ENCODE measurements at places on chromosomes 3 and 15. TPM values are rescaled to one million over a fixed set of nuclear protein-coding genes. Genes with fewer than 3 reads are reported as not detected.

SCAPER gene
- 1.1 TPM for polyA plus RNA-seq

GRCh38 chr3:142450189-142450588, 2.4 kb upstream of the XRN1 start:
- no peak for DNase-seq

LEO1 gene
- 7.3 TPM for polyA plus RNA-seq

- peak; percentile 96 for DNase-seq
Observed at GRCh38 chr3:36969540-36970432, 23.1 kb downstream of the EPM2AIP1 start.

GRCh38 chr3:8985876-8986275, 22.6 kb upstream of the RAD18 start:
- no peak for DNase-seq

DNA sequence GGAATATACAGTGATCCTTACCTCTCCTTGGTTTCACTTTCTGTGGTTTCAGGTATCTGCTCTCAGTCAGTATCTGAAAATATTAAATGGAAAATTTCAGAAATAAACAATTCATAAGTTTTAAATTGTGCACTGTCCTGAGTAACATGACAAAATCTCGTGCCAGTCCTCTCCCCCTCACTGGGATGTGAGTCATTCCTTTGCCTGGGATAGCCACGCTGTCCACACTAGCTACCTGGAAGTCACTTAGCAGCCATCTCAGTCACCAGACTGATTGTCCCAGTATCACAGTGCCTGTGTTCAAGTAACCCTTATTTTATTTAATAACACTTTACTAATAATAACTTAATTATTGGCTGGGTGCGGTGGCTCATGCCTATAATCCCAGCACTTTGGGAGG, 15.3 kb upstream of the KLHL25 start:
- peak; percentile 27 for DNase-seq

DNA sequence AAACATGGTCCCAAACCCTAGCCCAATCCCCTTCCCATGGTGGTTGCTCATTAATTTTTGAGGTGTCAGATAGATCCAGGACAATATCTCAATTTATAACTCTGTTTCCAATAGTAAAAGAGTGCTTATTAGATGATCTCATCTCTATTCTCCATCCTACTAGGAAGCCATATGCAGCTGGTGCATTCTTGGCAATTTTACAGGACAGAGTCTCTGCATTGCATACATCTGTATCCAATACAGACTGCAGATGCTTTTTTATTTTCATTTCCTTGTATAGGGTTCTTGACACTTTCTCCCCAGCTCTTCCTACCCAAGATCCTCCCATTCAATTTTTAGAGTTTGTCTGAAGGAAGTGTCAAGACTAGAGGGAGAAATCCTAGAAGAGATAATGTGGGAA, 194.8 kb upstream of the DPH6 start:
- no peak for DNase-seq

TMC3 gene
- not detected for polyA plus RNA-seq

FBXL22 gene
- polyA plus RNA-seq, result 0.20 TPM

ZNF639 gene
- 11.2 TPM for polyA plus RNA-seq

GRCh38 chr3:71345429-71346040, 238.0 kb downstream of the FOXP1 start:
- DNase-seq, result no peak

DNA sequence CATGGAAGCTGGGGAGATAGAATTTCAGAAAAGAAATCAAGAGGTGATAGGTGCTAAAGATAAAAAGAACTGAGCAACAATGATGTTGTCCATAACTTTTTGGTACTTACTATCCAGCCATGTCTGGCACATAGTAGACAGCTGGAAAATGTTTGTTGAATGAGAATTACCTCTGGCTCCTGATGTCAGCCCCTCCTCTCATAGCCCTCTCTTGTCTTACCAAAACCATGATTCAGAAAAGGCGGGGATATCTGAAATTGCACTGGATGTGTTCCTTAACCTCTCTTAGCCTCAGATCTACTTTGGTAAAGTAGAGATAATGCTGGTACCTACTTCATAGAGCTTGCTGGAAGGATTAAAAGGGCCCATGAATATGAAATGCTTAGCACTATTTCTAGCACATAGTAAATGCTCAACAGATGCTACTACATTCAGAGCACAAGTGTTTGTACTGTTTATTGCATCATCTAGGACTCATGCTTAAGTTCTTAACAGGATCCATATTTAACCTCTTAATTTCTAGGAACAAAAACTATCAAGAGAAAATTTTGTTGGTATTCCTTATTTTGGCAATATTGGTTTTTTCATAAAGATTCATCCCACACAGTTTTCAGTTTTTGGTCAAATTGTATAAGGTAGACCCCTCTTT, 780.9 kb upstream of the LMCD1 start:
- DNase-seq, result no peak

GRCh38 chr3:120449701-120450599, 842 bp downstream of the FSTL1 start:
- DNase-seq, result peak; percentile 33

DNA sequence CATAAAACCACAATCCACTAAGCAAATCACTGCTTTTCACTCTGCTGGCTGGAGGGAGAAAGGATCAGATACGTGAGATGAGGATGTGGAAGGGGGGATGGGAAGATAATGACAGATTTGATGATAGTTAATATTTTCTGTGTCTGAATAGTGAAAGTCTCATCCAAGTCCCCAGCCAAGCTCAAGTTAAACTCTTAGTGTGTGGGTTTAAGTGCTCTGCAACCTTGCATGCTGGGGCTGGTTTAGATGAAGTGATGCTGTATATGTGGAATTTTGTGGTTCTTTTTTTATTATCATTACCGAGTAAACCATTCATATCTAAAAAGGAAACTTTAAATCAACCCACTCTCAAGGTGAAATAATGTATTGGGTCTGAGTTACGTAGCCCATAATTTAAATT, 111.0 kb downstream of the TPRG1 start:
- peak; percentile 85 for DNase-seq

MUC4 gene
- polyA plus RNA-seq, result not detected

AGBL1 gene
- polyA plus RNA-seq, result not detected

GRCh38 chr15:29044503-29044901, 158.7 kb downstream of the APBA2 start:
- no peak for DNase-seq

GRCh38 chr3:197354568-197355001, 56.2 kb upstream of the DLG1 start:
- no peak for DNase-seq

PLA2G4E gene
- 0.07 TPM for polyA plus RNA-seq

DNA sequence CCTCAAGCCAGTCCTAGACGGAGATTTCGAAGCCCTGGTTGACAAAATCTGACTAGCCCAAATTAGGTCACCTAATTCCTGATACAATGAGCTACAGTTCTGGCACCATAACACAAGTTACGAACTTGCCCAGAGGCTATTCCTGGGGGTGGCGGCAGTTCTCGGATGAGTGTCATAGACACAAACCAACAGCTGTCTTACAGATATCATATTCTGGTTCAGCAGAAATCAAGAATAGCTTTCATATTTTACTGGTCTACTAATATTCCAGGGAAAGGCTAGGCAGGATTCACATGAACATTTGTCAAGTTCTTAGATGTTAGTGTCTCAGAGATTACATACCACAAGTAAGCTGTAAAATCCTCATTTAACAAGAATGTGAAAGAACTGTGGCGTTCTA, 8.8 kb downstream of the ANAPC13 start:
- peak; percentile 79 for DNase-seq

CHL1 gene
- polyA plus RNA-seq, result not detected

GRCh38 chr3:138774529-138775253, 60.0 kb downstream of the PIK3CB start:
- DNase-seq, result peak; percentile 98

PLIN1 gene
- polyA plus RNA-seq, result 0.08 TPM

DNA sequence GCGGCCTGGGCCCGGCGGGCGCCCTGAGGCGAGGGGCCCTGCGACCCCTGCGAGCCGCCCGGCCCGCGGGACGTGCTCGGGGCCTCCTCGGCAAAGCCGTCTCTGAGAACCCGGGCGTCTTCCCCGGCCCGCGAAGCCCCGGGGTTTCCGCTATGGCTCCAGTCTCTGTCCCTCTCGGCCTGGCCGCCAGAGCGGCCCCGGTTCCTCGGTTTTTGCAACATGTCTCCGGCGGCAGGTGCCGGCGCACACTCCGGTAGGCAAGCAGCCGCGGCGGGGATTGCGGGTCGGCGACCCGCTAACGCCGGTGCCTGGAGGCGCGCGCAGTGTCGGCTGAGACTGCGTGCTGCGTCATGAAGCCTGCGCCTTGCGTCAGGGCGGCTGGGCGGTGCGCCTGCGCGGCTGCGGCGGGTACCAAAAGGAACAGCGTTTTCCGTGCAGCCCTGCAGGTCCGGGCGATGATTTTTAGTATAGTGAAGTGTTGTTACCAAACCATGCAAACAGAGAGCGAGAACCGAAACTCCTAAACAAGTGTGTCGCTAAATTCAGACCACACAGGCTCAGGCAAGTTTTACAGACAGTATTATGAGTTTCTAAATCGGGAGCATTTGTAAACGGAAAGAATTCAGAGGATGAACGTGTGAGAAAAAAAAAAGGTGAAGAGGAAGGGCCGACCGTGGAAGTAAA, at the start of gene NSMCE3:
Gene NSMCE3 (minus strand): TSS at position 338 of the 684 bp plus-strand sequence. CDS start 117 bp downstream, at position 221.
- peak; percentile 83 for DNase-seq

- no peak for DNase-seq
Observed at GRCh38 chr15:56468401-56468800, 3.5 kb upstream of the MNS1 start.

GRCh38 chr3:65676580-65676979, 362.1 kb downstream of the MAGI1 start:
- no peak for DNase-seq

DNA sequence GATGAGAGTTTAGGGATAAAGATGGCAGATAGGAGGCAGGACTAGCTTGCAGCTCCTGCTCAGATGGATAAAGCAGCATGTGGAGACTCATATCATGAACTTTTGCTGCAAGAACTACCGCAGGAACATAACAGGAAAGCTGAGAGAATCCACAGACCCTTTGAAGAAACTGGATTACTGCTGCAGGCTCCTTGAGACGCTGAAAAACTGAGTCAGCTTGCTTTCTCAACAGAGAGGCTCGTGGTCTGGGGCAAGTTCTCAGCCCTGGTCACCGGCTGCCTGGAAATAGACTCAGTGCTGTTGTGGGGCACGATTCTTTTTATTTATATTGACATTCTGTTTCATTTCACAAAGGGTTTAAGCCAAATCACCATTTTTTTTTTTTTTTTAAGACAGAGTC, 28.8 kb upstream of the TRIM59 start:
- no peak for DNase-seq

RNU5B-1 gene
- polyA plus RNA-seq, result not detected

GRCh38 chr15:25718169-25718536, 145.0 kb downstream of the ATP10A start:
- no peak for DNase-seq

DNA sequence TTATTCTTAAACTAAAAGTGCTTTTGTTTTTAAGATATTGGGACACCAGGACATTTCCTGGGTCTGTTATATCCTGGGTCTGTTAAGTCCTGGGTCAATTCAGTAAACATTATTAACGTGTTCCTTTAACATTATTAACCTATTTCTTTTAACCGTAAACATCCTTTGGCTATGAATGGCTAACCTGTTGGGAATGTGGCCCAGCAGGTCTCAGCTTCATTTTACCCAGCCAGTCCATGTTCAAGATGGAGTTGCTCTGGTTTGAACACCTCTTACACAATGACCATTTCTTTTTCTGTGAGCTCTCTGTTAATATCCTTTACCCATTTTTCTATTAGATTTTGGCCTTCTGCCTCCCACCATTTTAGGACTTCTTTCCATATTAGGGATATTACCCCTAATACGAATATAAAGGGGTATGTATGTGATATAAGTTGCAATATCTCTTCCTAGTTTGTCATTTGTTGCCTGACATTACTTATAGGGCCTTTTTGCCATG, 88.9 kb upstream of the NEDD4 start:
- DNase-seq, result peak; percentile 38

GRCh38 chr3:128971421-128972100, 22.3 kb downstream of the CFAP92 start:
- DNase-seq, result no peak

WDR53 gene
- polyA plus RNA-seq, result 9.3 TPM

CHP1 gene
- polyA plus RNA-seq, result 75.9 TPM

- peak; percentile 25 for DNase-seq
Observed at GRCh38 chr15:79943820-79944219, 27.2 kb downstream of the BCL2A1 start.

STARD5 gene
- polyA plus RNA-seq, result 29.0 TPM

DNA sequence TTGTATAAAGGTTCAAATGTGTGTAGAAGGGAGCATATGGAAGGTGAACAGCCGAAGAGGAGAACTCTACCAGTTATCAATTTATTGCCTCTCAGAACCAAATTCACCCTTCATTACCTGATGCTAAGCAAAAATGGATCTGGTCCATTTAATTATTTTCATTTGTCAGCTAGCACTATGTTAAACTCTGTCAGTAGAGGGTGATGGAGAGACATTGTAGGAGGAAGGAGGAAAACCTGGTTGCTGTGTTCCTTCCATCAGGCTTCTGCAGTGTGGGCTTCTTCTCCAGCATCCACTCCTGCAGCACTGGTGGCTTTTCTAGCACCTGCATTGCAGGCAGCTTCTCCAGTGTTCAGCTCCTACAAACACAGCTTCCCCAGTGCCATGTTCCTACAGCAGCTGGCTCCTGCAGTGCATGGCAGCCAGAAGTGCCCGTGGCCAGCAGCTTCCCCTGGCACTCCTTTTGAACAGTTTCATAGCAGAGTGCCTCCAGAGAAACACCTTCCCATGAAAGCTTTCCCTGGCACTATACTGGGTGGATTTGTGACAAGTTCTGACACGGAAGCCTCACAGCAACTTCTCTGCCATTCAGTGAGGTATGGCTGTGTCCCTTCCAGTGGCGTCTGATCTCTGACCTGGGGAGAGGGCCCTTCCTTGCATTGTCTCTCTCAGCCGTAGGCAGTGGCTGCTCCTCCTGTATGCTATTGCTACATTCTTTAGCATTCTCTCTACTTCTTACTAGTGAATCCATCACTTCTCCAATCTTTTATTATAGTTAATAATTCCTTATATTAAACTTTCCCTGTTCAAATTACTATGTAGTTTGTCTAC, 14.6 kb upstream of the IL17RD start:
- no peak for DNase-seq

VPS8 gene
- polyA plus RNA-seq, result 10.3 TPM

- DNase-seq, result no peak
Observed at GRCh38 chr3:182973047-182973446, 7.3 kb downstream of the DCUN1D1 start.

Measured in mammary epithelial cell (primary cell).